CD4-positive, alpha-beta T cell treated with Interleukin-4 for 1 hour (primary cell): ENCODE measurements at places on chromosomes 2 and 18.

- no peak for DNase-seq
Observed at GRCh38 chr2:149733936-149734685, 146.5 kb upstream of the MMADHC start.

GRCh38 chr2:147806846-147807245 lies 38.0 kb upstream of the ACVR2A start:
- no peak for DNase-seq

GRCh38 chr2:118865106-118865505 lies 17.7 kb upstream of the EN1 start:
- DNase-seq, result peak; percentile 27

DNA sequence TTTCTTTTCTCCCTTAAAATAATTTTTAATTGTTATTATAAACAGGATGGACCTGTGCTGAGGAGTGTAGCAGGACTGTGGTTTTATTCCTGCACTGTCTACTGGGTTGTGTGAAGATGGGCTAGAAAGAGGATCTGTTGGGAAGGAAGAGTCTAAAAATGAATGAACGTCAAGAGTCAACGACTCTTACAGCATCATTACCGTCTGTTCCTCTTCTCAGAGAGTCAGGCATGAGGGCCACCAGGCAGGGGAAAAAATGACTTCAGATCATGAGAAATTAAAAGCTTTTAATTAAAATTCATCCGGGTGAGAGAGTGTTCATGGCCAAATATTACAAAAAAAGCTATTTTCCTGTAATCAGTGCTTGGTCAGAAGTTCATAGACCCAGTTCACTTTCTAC lies 32.6 kb downstream of the SRSF7 start:
- DNase-seq, result no peak

DNA sequence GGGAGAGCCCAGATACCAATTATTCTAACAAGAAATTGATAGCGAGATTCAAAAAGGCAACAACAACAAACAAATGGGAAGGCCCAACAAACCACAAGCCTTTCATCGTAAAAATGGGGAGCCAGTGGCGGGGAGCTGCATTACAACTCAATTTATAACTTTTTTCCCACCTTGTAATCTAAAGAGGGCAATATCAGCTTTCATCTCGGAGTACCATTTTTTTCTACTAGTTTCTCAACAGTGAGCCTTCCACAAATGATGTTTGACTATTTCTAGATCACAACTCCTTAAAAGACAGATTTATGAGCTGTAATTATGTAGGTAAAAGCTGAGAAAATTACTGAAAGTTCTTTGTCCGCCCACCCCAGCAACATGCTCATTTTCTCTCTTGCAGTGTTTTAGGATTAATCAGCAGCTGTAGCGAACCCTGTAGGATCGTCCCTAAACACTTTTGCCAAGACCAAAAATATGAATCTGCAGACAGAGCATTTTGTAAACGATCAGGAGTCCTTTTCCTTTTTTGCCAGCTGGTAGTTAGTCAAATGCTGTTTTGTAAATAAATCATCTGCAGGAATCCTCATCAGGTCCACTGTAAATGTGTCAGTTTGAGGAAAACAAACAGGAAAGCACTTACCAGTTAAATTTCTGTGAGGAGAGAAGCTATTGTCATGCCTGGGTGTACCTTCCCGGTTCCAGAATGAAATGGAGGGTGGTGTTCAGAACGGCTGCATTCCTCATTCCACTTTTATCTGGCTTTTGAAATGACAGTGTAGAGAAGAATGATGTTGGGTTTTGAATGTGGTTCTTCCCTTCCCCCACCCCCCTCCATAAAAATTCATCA lies 53.2 kb downstream of the EEF1B2 start:
- no peak for DNase-seq

- no peak for DNase-seq
Observed at GRCh38 chr2:235191978-235192377, 240.2 kb downstream of the SH3BP4 start.

DNA sequence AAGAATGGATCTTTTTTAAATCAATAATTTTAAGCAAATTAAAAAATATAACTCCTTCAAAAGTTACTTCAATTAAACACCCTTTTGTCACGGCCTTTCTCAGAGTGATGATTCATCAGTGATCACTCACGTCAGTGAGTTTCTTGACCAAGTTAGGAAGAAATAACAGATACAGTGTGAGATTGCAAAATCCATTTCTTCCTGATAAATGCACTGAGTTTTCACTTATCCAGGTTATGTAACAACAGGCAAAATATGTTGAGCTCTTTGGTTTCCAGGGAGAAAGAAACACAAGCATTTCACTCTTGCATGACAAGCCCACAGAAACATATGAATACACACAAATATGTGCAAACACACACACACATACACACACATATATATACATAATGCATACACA lies 195.9 kb upstream of the CYRIA start:
- DNase-seq, result peak; percentile 3

GRCh38 chr2:40225670-40226210 lies 226.2 kb downstream of the SLC8A1 start:
- DNase-seq, result no peak

DNA sequence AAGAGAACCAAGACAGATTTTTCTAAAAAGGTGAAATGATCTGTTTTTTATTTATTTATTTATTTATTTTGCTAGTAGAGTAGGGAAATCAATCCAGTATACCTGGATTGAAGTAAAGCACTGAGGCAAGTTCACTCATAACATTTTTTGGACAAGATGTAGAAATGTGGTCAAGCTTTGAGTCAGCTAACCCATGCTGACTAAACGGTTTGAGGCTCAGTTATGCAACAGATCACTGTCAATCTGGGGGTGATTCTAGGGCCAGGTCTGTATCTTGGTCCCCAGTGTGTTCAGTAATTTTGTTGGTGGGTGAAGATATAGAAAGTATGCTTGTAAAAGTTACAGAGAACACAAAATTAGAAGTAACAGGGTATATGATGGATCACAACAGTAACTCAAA lies 60.2 kb downstream of the RMDN2 start:
- DNase-seq, result no peak

GRCh38 chr18:66510357-66511045 lies 93.4 kb downstream of the CDH19 start:
- no peak for DNase-seq

- DNase-seq, result no peak
Observed at GRCh38 chr2:232384466-232384865, 5.9 kb downstream of the ALPP start.

- DNase-seq, result no peak
Observed at GRCh38 chr2:101520246-101520645, 45.3 kb upstream of the RFX8 start.

- DNase-seq, result no peak
Observed at GRCh38 chr2:207403141-207403540, 126.6 kb upstream of the CREB1 start.

- no peak for DNase-seq
Observed at GRCh38 chr2:183671233-183671632, 547.0 kb downstream of the NUP35 start.

DNA sequence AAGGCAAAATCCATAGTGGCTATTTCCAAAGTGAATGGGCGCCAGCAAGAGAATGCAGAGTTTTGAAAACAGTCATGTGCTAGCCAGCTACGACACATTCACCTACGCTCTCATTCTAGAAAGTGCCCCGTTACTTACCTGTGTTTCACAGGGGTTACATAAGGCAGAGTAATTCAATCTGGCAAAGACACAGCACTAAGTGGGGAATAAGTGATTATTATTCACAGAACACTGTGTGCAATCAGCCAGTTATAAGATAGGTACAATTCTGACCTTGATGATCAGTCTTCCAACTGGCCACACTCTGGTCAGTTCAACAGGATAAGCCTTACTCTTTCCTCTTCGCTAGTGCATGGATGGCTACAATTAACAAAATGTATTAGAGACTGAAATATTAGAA lies 105.8 kb downstream of the CABYR start:
- DNase-seq, result no peak

DNA sequence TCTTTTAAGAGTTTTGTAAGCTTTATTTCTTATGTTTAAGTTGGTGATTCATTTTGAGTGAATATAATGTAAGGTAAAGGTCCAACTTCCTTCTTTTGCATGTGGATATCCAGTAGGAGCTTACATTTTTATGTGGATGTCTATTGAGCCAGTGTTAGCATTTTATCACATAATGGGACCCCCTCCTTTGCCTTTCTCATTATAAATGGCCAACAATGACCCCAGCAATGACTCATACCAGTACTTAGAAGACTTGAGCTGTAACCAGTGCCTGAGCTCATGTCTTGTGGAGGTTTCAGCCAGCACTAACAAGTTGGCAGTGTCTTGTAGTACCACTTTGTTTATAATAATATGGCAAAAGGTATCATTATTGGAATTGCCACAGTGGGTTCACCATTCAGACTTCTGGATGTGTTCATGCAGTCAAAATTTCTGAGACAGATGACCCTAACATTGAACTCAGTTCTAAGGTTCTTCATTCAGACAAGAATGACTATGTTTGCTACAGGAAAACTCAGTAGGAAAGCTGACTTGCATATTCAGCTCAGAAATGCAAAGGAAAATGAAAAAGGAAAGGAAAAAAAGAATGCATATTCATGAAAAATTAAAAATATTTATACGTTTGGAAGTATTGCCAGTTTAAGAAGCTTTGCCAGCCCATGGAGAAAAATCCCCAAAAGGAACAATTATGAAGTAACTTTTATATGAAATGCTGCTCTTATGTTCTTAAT lies 41.0 kb downstream of the CDKL4 start:
- DNase-seq, result no peak
